AG04450 (cell line): ENCODE measurements at places on chromosomes 1 and 21. TPM values are rescaled to one million over a fixed set of nuclear protein-coding genes. Genes with fewer than 3 reads are reported as not detected.
A peak's percentile ranks its signal among the peaks of the same experiment; 100 is the strongest.

The PLEKHG5 gene
- polyA plus RNA-seq = 4.2 and 5.4 TPM in 2 replicates

The FCGR3A gene
- polyA plus RNA-seq = not detected in 2 replicates

The CD5L gene
- polyA plus RNA-seq = not detected in 2 replicates

The CADM3 gene
- polyA plus RNA-seq = 0.01 TPM in 1 of 2 replicates, not detected in the other

The KRTAP19-1 gene
- polyA plus RNA-seq = not detected in 2 replicates

The PAQR6 gene
- polyA plus RNA-seq = 0.20 and 0.26 TPM in 2 replicates

- DNase-seq = no peak
Measured at GRCh38 chr1:9449110-9449627, 90.1 kb upstream of the SLC25A33 start.

GRCh38 chr1:28886731-28887418, 27.5 kb upstream of the EPB41 start:
- DNase-seq = peak; percentile 18

- DNase-seq = no peak
Measured at GRCh38 chr1:91015794-91016550, 5.9 kb downstream of the ZNF644 start.

GRCh38 chr1:80217377-80217986, 1211.0 kb upstream of the ADGRL4 start:
- peak; percentile 20 for DNase-seq

DNA sequence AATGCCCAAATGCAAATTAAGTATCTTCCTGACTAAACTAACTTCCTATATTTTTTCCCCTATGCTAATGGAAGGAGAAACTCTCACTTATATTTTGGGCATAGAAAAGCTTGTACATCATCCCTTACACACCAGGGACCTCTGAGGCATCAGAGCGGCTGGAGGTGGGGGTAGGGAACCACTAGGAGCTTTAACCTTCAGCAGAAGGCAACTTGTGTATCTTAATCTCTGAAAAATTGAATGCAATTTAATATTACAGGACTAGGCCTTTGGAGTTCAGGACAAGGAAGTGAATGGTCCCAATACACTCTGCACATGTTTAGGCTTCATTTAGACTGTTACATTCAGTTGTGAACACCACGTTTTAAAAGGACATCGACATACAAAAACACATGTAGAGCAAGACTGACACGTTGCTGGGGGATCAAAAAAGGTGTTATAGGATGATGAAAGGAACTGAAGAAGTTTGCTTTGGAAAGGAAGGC, 85.9 kb downstream of the NAV1 start:
- no peak for DNase-seq

GRCh38 chr1:151036356-151036755, at the start of gene BNIPL:
BNIPL (plus strand) TSS chr1:151036586; CDS start chr1:151036726, 140 bp downstream.
- no peak for DNase-seq

DNA sequence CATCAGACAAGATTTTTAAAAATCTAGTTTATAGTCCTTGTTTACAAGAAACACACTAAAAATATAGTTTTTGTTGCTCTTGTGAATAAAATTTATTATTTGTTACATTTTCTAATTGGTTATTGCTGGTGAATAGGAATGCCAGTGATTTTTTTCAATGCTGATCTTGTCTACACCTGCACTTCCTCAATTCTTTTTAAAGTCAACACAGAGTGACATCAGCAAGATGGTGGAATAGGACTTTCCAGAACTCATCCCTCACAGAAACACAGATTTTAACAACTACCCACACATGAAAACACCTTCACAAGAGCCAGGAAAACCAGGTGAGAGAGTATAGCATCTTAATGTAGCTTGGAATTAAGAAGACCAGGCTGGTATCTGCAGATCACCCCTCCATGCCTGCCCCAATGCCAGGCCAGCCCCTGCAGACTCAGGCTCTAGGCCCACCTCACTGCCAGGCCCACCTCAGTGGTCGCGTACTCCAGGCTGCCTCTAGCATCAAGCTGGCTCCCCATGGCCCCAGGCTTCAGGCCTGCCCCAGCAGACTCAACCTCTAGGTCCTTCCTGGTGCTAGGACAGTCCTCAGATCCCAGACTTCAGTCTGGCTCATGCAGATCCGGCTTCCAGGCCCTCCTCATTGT, 117.6 kb downstream of the WDR3 start:
- DNase-seq = no peak

- DNase-seq = no peak
Measured at GRCh38 chr1:191674626-191675179, 483.6 kb upstream of the RGS18 start.

GRCh38 chr1:22317231-22317919, 134.3 kb upstream of the ZBTB40 start:
- no peak for DNase-seq

DNA sequence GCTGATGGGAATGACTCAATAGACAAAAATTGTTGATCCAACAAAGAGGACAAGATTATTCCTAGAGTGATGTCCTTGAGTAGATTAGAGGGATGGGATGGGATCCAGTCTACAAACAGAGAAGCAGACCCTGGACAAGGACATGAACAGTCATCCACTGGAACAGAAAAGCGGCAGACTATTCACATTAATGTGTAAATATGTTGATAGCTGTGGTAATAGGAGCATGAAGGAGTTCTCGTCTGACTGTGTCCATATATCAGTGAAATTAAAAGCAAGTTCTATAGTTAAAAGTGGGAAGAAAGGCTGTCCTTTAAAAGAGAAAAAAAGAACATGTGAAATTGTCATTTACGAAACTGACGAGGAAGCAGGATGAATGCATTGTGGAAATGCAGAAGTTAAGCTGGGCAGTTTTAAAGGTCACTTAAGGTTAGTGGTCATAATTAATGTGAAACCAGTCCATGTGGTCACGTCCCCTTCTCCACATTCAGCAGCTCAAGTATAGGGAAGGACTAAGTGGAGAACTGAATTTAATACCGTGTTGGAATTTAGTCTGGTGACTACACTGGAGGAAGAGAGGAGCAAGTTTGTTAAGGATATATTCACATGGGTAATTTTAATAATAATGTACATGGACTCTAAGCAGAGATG, 62.1 kb downstream of the PIK3R3 start:
- DNase-seq = no peak

- DNase-seq = no peak
Measured at GRCh38 chr21:42262831-42263231, 43.9 kb downstream of the ABCG1 start.

DNA sequence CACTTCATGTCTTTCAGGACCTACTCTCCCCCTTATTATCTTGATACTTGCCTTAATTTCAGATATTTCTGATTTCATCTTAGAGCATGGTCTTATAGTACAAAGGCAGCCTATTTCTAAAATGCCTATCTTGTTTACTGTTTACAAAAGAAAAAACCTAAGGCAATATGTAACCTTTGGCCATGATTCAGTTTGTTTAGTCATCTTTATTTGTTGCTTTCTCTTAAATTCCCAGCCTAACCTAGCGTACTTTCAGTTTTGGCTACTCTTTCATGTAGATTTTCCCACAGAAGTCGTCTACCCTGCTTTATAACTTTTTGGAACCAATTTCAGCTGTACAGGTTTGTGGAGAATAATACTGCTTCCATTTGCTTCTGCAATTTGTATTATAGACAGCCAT, 81.8 kb downstream of the KIF1B start:
- DNase-seq = no peak

DNA sequence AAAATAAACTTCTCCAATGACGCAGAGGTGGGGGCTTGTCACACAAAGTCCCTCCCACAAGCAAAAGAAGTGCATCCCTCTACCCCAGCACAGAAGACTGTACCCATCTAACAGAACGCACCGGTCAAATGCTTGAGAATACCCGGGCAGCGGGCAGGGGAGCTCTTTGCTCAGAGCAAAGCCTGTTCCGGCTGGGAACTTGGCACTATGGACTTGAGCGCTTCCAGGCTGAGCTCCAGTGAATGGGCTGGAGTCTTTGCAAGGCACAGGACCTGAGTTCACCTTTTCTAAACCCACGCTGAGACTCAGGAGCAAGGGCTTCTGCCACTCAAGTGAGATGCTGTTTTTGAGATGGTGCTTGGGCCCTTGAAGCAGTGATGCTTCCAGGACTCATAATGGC, 20.3 kb downstream of the RHBG start:
- DNase-seq = no peak

DNA sequence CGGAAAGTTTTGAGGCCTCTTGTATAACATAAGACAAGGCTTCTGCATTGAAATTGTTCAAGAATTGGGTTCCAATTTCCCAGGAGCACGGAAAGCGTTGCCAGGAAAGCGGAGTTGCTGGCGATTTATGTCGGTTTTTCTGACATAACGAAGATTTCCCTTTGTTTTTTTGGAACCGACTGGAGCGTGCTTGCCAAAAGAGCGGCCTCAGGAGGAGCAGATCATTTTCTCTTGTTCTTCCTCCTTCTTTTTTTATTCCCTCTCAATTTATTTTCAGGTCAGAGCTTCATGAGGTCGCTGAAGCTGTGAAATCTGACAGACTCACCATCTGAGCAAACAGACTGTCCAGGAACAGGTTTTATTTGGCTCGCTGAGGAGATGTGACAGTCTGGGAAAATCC, 275.5 kb downstream of the CAMTA1 start:
- no peak for DNase-seq

DNA sequence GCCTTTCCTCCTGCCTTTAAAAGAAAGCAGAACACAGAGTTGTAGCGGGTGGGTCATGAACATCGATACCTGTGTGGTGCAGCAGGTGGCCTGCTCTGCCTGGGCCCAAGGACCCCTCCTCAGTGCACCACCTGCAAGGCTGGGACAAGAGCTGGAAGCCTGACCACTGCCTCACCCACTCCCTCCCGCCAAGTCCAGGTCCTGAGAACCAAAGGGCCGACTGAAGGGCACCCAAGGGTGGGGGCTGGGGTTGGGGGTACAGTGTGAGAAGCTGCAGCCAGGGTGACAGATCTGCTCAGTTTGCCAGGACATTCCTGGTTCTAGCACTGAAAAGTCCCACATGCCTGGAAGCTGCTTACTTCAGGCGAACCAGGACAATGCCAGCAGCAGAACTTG, 36.1 kb downstream of the NTPCR start:
- DNase-seq = no peak

DNA sequence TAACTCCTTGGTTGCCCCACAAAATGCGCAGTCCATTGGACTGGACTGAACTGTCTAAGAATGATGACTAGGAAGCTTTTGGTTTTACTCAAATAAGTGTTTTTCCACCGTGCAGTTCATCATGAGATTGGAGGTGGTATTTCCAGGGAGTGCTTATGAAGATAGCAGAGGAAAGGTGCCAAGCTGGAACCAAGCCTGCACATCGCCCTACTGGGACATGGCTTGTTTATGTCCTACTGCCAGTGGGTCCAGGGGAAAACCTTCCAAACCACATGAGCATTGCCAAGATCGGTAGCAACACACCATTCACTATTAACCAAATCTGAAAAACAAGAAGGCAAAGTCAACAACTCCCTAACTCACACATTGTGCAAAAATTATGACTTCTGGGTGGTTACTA, 54.7 kb upstream of the DSCAM start:
- no peak for DNase-seq

- no peak for DNase-seq
Measured at GRCh38 chr1:192950926-192951325, 108.2 kb downstream of the UCHL5 start.

- DNase-seq = peak; percentile 57
Measured at GRCh38 chr1:64223329-64224151, 20.1 kb downstream of the UBE2U start.

- DNase-seq = no peak
Measured at GRCh38 chr1:223129229-223129901, 13.7 kb downstream of the TLR5 start.

- DNase-seq = no peak
Measured at GRCh38 chr1:33256221-33256470, 146 bp upstream of the ZNF362 start.

- no peak for DNase-seq
Measured at GRCh38 chr21:20443558-20444155, 554.6 kb upstream of the NCAM2 start.

GRCh38 chr21:15062606-15062965, 2.2 kb downstream of the NRIP1 start:
- no peak for DNase-seq

GRCh38 chr1:161267321-161267720, 8.8 kb downstream of the PCP4L1 start:
- DNase-seq = no peak

DNA sequence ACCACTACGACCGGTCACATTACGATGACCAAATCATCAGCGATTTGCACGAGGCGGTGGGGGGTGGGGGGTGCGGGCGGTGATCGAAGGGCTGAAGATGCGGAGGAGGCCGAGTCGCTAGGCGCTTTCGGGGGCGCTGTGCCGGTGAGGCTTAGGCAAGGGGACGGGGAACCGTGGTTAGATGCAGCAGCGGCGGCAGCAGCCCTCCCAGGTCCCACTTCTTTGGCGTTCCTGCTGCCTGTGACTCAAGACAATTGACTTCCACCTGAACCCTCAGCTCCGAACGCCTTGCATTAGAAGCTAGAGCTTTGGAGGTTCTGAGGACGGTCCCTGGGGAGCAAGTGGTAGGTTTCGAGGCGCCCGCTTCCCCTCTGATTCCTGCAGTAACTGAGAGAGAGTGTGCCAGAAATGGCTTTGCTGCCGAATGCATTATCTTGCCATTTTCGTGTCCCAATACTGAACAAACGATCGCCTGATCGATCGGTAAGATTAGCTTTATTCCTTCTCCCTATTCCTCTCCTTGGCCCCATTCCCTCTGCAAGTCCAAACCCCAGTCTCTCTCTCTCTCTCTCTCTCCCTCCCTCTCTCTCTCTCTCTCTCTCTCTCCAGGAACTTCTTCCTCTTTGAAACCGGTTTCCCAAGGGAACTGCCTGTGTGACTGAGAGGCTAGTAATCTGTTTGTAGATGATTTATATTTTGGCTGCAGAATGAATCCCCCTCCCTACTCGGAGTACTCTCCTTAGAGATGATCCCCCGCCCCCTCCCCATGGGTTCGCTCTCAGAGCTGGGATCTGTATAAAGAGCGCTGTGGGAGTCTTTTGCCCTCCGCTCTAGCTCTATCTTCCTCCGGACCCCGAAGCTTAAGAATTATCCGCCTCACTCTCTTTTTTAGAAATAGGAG, 735 bp upstream of the BRINP3 start:
- DNase-seq = no peak

GRCh38 chr1:23805025-23805424, 4.5 kb upstream of the GALE start:
- no peak for DNase-seq

DNA sequence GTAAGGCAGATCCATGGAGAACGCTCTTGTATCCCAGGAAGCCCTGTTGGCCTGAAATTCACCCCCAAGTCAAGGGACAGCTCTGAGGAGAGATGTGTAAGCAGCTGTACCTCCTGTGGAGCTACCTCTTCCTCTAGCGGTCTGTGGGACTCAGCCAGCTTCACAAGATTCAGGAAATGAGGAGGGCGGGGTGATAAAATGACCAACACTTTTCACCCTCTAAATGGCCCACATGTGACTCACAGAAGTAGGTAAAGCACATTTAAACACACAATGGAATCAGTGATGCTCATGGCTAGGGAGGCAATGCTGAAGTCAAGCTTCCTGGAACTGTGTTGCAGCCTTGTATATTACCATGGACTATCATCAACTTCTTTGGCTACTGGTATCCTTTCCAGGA, at the start of gene SH2D1B:
Gene SH2D1B (minus strand): TSS at position 135 of the 400 bp plus-strand sequence. CDS start 120 bp downstream, at position 15.
- DNase-seq = no peak
